ENCODE measurements at places on chromosomes 7 and 10.

GRCh38 chr10:59335497-59335896 is 26.9 kb downstream of the FAM13C start:
- no peak for DNase-seq

- no peak for DNase-seq
Observed at GRCh38 chr10:47049906-47050305, 138.7 kb downstream of the PTPN20 start.

GRCh38 chr10:44253769-44254462 is 131.0 kb downstream of the CXCL12 start:
- DNase-seq, result no peak

GRCh38 chr10:30121401-30121800 is 62.0 kb upstream of the JCAD start:
- DNase-seq, result no peak

- DNase-seq, result no peak
Observed at GRCh38 chr7:77306231-77307067, 106.8 kb upstream of the FGL2 start.

GRCh38 chr10:51786684-51787035 is 87.3 kb upstream of the CSTF2T start:
- no peak for DNase-seq

- DNase-seq, result no peak
Observed at GRCh38 chr7:44789990-44790389, 6.5 kb upstream of the PPIA start.
